ENCODE measurements at places on chromosomes 6 and 20.

- no peak for DNase-seq
These were observed 21.7 kb upstream of the PRELID3B start for GRCh38 chr20:59064214-59064722.

DNA sequence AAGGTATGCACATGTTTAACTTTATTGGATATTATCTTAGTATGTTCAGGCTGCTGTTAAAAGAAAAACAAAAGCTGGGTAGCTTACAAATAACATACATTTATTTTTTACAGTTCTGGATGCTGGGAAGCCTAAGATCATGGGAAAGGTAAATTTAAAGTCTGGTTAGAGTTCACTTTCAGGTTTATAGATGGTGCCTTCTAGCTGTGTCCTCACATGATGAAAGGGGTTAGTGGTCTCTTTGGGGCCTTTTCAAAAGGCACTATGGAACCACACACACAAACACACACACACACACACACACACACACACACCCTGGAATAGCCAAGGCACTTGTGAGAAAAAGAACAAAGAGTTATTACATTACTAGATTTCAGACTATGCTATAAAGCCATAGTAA lies 805.8 kb upstream of the GJE1 start:
- no peak for DNase-seq

DNA sequence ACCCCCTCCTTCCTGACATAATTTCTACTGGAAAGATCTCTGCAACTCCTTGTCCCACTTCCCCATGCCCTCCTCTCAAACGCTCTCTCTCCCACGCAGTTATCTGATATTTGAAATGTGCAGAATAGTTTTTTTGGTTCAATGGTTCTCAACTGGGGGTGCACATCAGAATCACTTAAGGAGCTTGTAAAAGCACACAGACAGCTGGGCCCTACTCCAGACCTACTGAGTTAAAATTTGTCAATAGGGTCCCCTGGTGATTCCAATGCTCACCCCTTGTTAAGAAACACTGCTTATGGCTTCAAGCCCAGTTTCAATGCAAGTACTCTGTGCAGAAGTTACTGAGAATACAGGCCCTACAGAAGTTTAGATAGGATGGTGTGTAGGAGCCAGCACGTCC lies 45.2 kb upstream of the KCNK16 start:
- DNase-seq = no peak

DNA sequence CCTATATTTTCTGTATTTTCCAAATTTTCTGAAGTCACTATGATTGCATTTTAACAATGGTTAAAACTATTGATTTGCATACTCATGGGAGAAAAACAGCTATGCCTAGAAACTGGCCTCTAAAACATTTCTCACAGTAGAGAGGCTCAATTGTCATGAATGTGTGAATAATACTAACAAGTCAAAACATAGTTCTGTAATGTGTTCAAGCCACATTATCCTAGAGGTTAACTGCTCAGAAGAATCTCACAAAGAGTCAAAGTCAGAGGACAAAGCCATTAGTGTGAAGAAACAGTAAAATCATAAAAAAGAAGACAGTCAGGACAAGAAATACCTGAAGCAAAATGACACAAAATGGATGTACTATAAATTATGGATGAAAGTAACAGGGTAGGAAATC lies 12.5 kb upstream of the ALDH8A1 start:
- no peak for DNase-seq

DNA sequence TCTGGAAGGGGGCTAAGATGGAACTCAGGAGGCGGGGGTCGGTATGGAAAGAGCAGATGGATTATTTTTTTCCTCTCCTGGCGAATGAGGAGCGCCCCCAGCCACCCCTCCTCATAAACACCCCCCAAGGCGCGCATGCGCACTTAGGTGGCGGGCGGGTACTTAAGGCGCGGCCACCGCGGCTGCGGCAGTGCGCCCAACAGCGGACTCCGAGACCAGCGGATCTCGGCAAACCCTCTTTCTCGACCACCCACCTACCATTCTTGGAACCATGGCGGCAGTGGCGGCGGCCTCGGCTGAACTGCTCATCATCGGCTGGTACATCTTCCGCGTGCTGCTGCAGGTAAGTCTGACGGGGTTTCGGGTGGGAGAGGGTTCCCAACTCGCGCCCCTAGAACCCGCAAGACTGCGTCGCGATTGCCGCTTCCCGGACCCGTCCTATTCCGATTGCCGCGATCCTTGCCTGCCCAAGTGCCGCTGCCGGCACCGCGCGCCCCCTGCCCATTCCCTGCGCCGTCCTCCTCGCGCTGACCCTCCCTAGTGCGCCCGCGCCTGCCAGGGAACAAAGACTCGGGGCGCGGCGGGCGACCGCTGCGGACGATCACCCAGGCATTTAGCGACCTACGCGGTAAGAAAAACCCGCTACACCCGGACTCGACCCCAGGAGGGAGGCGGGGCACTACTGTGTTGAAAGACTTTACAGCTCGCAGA lies at the start of gene NNAT:
NNAT (plus strand) TSS at position 190 of the 711 bp plus-strand sequence; CDS start at position 272, 82 bp downstream.
- DNase-seq = no peak

- no peak for DNase-seq
These were observed 142.8 kb upstream of the MYLIP start for GRCh38 chr6:15986027-15986629.

- no peak for DNase-seq
These were observed 17.2 kb downstream of the SMPDL3A start for GRCh38 chr6:122806291-122806690.

- no peak for DNase-seq
These were observed 190.8 kb downstream of the MTFR2 start for GRCh38 chr6:136059308-136059707.

DNA sequence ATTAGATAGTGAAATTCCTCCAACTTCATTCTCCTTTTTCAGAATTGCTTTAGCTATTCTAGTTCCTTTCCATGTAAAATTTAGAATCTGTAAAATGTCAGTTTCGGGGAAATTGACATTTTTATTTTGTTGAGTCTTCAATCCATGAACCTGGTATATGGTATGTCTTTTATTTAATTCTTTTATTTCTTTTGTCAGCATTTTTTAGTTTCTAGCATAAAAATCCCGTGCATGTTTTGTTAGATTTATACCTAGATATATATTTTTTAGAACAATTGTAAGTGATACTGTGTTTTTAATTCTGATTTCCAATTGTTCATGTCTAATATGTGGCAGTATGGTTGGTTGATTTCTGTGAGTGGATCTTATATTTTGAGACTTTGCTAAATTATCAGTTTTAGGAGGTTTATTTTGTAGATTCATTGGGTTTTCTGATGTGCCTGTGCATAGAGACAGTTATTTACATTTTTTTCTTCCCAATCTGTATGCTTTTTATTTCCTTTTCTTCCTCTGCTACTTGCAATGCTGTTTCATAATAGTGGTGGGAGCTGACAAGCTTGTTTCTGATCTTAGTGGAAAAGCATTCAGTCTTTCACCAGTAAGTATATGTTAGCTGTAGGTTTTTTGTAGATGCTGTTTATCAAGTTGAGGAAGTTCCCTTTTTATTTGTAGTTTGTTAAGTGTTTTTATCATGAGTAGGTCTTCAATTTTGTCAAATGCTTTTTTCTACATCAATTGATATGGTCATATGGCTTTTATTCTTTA lies 13.7 kb downstream of the TAB2 start:
- DNase-seq = no peak

- no peak for DNase-seq
These were observed 15.2 kb downstream of the COX4I2 start for GRCh38 chr20:31652917-31653396.

DNA sequence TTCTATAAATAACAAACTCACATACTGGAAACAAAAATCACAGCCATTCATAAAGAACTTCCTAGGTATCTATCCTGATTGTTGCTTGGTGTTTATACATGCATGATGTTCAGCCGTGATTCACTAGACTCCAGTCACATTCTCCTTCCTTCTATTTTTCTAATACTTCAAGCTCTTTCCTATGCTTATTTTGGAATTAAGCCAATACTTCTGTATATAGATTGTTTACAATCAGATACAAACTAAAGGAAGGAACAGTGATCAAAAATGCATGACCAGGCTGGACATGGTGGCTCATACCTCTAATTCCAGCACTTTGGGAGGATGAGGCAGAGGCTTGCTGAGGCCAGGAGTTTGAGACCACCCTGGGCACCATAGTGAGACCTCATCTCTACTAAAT lies 377.5 kb upstream of the IRAK1BP1 start:
- DNase-seq = no peak

- no peak for DNase-seq
These were observed 241.8 kb upstream of the FOXQ1 start for GRCh38 chr6:1070085-1070521.

GRCh38 chr6:31794294-31794865 lies 1.2 kb downstream of the VARS1 start:
- no peak for DNase-seq

DNA sequence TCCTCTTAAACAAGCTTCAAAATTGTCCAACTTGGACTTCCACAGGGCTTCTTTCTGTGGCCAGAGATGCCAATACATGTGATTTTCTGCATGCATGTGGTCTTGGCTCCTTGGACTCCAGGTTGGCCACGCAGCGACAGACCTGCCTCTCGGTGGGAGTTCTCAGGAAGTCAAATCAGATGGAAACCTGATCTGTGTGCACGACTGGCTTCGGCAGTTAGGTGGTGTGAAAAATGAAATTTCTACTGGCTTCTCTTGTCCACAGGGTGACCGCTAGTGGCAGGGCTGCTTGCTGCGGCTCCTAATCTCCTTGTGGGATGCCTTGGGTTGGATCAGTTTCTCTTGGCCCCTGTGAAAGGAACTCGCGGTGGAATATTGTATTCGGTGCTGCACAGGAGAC lies 57.3 kb downstream of the PHACTR3 start:
- no peak for DNase-seq

DNA sequence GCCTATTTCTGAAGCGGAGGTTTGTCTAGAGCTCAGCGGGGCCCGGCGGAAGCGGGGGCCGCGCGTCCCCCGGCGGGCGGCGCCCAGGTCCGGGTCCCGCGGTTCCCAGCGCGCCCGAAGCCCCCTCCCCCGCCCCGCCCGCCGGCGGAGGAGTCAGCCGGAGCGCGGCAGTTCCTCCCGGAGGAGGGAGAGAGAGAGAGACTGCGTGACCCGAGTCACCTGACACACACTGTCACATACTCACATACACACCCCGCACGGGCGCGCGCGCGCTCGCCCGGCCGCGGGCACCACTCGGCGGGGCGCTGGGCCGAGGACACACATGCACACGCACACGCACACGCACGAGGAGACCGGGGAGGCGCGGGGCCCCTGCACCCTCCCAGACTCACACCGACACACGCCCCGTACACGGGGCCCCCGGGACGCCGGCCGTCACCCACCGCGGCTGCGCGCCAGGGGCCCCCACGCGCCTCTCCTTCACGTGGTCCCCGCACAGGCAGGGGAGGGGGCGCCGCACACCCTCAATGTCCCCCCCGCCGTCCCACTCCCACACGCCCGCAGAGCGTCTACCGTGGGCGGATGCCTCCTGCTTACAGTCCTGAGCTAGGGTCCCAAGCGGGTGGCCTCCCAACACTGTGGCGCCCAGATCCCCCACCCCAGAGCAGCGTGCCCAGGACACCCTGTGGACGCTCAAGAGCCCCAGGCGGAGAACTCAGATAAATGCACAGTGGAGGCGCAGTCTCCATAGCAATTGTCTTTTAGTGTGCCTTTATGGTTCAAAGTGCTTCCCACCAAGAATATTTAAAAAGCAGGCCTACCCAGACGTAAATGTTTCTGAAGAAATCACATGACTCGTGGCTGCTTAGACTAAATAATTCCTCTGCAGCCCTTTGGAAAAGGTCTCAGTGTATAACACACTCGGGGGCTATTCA lies at the start of gene RRAGD:
RRAGD (minus strand) TSS at position 203 of the 935 bp plus-strand sequence. CDS start 280 bp downstream, outside the sequence.
- DNase-seq = peak; percentile 77

- no peak for DNase-seq
These were observed 14.7 kb upstream of the TAF4 start for GRCh38 chr20:62080249-62080990.

- DNase-seq = no peak
These were observed 117.0 kb downstream of the RTN4IP1 start for GRCh38 chr6:106512048-106512967.

DNA sequence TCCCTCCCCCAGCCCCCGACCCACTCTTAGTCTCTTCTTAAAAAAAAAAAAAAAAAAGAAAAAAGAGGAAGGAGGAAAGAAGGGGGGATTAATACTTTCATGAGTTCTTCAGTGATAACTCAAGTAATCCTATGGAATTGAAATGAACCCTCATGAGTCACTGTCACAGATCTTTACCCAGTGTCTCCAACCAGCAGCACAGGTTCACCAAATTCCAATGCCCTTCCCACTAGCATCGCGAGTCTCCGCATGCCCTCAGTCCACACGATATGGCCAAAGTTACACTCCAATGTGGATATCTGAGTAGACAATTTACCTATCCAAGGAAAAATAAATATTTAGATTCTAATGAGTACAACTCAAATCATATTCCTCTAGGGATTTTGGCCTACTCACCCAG lies 74.5 kb downstream of the MDN1 start:
- no peak for DNase-seq

- no peak for DNase-seq
These were observed 13.1 kb upstream of the TCP11 start for GRCh38 chr6:35154262-35154661.

DNA sequence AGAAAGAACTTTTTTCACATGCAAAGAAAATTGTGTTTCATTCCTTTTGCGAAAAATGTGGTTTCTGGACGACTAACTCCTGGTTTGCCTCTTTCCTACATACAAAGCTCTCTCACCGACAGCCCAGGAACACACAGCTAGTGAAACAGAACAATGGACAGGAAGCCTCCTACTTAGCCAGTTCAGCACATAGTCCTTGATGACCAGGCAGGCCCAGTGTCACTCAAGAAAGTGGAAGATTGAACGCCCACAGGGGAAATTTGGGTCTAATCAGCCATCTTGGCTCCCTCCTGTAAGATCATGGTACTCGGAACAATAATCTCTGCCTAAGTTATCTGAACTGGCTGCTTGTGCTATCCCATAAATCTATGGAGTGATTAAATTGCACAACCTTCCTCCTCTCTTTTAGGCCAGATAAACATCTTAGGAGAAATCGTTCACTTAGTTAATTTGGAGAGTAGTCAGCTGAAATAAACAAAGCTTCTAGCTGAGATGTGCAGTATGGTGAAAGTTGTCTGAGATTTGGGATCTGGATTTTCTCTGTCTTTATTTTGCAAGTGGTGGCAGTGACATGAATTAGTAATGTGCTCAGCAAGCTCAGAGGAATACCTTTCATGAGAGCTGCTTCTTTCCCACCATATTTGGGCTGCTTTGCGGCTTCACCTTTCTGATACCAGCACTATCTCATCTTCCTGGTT lies 147.0 kb downstream of the MTFR2 start:
- no peak for DNase-seq

GRCh38 chr6:133301835-133302234 lies 60.7 kb downstream of the EYA4 start:
- DNase-seq = no peak

DNA sequence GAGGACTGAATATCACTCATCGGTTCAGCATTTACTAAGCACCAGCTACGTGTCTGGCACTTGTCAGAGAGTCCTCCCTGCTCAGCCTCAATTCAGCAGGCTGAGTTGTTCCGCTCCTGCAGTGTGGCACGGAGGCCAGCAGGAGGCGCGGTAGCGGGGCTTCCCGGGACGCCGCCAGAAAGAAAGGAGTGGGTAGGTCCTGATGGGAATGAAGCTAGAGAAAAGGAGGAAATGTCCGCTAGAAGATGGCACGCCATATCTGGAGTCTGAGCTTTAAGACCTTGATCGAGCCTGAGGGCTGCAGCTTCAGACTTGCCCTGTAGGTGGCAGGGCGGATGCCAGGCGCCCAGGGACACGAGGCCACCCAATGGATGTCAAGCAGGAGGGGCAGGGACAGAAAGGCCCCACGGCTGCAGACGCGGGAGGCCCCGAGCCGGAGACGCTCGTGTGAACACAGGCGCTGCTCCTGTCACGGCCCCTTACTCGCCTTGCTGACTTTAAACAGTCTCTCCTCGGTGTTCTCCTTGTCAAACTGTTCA lies 18.7 kb downstream of the SERPINB6 start:
- DNase-seq = peak; percentile 67

Data from hippocampal formation (tissue), 2 donors.